ENCODE measurements at places on chromosomes 12 and 14.

- DNase-seq = no peak
These were observed at the start of gene CNTN1 for GRCh38 chr12:40691913-40692764. Gene CNTN1, plus strand, starts transcription at chr12:40692439.

DNA sequence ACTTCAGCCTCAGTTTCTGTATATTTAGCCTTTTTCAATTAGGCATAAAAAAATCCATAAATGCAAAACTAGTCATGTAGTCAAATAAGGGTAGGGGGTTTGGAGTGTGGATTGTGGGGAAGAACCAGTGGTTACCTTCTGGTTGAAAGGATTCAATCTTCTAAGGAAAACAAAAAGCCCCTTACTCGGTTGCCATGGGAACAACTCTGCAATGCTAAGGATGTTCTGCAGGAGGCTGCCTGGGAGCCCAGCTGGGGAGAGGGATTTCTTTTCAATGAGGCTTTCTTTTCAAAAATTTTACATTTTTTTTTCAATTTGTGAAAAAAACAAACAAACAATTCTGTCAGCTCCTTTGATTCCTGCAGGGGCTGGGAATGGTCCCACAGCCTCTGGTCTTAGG is 67.2 kb downstream of the SLC8A3 start:
- DNase-seq = no peak

GRCh38 chr14:39266525-39266870 is 32.8 kb downstream of the MIA2 start:
- no peak for DNase-seq

DNA sequence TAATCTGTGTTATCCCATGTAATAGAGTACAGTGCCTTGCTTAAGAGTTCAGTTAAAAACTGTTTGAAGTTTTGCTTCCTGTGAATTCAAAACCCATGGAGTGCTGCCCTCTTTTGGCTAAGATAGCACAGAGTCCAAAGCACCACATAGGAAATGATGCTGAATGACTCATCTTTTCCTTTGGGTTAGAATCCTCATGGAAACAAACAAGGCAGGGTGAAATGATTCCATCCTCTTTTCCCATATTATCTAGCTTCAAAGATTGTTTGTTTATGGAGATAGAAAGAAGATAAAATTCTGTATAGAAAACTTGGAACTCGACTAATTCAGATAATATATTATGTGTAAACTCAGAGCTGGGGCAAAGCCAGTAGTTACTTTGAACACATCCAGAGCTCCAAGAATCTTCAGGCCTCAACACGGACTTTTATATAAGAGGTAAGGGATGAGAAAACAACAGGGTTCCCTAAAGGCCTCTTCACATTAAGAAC is 87.4 kb downstream of the OTOGL start:
- DNase-seq = no peak

DNA sequence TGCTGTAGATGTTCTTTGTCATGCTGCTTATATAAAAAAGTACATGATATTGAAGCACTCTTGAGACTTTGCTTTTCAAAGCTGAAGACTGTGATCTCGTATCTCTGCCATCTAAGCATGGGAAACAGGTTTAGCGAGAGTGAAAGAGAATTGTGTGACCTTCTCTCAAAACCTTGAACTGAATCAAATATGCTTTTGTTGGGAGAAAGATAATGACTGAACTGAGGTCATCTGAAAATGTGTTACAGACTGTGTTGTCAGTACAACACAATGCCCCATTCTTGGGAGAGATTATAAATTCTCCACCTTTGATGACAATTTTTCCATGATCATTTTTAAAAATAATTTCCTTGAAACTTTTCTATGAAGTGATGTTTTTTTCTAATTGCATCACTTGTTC is 272.1 kb upstream of the SEL1L start:
- no peak for DNase-seq

DNA sequence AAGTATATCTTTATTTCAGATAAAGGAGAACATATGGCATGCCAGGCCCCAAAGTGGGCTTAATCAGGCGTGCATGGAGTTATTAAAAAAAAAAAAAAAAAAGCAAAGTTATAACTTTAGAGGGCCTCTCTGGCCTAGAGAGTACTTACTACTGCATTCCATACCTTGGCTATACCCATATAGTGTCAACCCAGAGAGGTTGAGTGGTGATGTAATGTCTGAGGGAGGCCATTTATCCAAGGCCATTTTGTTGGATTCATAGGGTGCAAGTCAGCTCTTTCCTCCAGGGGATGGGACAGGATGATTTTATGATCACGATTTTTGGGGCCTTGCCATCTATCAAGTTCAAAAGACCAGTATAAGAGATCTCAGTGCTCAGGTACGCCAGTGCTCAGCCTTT is 66.4 kb downstream of the DCAF5 start:
- no peak for DNase-seq

DNA sequence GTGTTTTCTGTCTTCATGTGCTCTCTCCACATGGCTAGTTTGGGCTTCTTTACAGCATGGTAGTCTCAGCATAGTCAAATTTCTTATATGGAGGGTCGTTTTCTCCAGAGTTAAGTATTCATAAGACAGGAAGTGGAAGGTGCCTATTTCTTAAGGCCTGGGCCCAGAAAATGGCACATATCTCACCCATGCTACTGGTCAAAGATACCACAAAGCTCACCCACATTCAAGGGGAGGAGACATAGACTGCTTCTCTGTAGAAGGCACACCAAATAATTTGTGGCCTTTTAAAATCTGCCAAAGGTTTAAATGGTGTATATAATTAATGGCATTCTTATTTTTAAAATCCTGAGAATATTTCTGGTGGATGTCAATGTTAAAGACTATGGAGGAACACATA is 44.8 kb downstream of the CCDC91 start:
- no peak for DNase-seq

- DNase-seq = no peak
These were observed 313.3 kb downstream of the DUSP6 start for GRCh38 chr12:89038831-89039512.

GRCh38 chr12:82996168-82996812 is 309.6 kb downstream of the TMTC2 start:
- no peak for DNase-seq

All from stimulated activated CD4-positive, alpha-beta T cell treated with anti-CD3 and anti-CD28 coated beads, Interleukin-4, amount 100 ng/mL, for 4 hours (primary cell).